Testis (tissue), 5 donors: ENCODE measurements at places on chromosomes 16 and 17.

DNA sequence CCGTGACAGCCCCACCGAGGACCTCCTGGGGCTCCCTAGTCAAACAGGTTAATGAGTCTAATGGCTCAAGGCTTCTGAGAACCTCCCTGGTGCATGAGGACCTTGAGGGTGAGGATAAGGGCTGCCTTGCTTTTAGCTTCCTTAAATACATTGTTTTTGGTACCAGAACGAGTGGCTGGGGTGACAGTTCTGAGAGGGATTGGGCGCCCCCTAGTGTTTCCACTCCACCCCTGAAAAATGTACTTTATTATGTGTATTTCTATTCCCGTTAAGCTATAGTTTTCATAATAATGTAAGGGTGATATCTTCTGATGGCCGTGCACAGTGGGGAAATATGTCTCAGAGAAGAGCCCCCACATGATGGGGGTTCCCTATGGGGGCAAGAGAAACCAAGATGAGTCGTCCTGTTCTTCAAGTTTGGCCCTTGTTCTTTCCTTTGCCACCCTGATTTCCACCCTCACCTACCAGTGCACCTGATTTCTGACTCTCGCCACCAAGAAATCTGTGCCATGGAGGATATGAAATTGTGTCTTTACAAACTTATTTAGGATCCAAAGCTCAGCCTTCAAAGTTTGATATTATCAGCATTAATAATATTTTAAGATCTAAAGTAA is 14.5 kb upstream of the VWA3A start:
- peak; percentile 78 for DNase-seq

DNA sequence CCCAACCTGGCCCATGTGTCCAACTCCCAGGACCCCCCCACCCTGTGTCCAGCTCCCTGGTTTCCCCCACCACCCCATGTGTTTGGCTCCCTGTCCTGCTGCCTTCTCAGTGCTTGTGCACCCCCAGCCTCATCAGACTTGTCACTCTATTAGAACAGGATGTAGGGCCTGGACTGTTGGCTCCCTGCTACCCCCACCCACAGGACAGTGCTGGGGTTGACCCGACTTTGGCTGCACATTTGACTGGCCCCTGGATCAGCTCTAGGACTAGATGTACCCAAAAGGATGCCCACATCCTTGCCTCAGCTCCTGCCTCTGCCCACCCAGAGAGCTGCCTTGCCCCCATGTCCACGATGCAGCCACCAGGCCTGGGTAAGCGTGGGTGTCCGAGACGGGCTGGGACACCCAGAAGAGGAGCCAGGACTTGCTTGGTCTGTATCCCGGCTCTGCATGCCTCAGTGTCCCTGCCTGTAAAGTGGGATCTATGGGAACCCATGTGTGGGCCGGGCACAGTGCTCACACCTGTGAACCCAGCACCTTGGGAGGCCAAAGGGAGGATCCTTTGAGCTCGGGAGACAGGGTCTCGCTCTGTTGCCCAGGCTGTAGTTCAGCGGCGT is 1.5 kb upstream of the CCDC57 start:
- no peak for DNase-seq

DNA sequence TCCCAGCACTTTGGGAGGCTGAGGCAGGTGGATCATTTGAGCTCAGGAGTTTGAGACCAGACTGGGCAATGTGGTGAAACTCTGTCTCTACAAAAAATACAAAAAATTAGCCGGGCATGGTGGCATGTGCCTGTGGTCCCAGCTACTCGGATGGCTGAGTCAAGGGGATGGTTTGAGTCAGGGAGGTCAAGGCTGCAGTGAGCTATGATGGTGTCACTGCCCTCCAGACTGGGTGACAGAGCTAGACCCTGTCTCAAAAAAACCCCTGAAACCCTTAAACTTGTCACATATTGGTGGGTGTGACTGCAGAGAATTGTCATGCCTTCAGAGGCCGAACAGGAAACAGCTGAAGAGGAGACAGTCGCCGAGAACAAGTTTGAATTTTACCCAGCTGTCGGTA is 13.4 kb downstream of the RPTOR start:
- no peak for DNase-seq

DNA sequence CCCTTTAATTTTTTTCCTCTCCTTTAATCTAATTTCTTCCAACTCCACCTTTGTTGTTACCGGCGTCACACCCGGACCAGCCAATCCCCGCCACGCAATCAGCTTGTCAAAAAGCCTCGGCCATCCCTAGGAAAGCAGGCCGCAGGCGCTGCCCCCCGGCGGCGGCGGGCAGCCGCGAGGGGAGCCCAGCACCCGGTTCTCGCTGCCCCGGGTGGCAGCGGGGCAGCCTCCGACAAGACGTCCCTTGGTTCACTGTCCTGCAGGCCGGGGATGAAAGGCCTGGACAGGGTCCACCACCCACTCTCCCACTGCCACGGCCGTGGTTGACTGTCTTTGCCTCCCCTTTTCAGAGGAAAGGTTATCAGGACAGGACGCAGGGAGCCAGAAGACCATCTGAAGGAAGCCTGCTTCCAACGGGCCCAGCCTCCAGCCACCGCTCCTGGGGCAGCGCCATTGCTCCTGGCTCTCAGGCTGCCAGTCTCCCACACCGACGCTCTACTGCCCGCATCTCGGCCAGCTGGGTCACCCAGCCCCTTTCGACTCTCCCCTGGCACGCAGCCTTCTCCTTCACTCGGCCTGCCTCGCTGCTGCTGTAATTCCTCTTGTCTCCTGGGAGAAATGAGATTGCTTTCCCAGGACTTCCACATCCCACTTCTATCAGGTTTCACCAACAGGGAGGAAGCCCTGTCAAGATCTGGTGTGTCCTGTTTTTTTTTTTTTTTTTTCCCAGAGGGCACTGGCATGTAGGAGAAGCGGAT is 2.8 kb upstream of the UBTF start:
- DNase-seq, result peak; percentile 92

DNA sequence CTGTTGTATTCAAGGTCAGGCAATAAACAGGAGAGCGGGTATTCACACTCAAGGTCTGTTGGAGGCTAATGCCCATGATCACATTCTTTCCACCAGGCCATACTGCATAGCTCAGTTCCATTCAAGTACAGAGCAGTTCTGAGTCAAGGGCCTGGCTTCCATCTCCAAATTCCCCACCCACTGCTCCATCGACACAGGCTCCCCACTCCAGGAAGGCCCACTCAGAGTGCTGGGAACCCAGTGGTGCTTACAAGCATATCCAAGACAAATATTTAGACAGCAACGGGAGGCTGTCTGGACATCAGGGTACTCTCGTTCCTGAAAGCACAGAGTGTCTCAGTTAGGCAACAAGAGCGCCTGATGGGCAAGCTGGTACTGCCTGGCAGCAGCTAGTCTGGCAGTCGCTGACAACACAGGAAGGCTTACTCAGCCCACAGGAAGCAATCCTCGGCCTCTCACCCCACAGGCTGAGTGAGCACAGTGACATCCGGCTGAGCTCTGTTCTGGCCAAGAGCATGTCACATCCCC is 40.9 kb downstream of the RFFL start:
- DNase-seq, result peak; percentile 23

- DNase-seq, result no peak
These were observed 71.0 kb upstream of the CCL1 start for GRCh38 chr17:34434052-34434451.
